ENCODE measurements at places on chromosomes 16 and 17. TPM values are rescaled to one million over a fixed set of nuclear protein-coding genes. Genes with fewer than 3 reads are reported as not detected.

Gene IRF8
- total RNA-seq = not detected

Gene PLA2G10
- not detected for total RNA-seq

Gene IRX5
- 0.85 TPM for total RNA-seq

Gene KRTAP3-2
- not detected for total RNA-seq

Gene CLDN9
- not detected for total RNA-seq
